Smooth muscle cell of the brain vasculature (primary cell): ENCODE measurements at places on chromosomes 1 and 21.

- no peak for DNase-seq
Observed at GRCh38 chr1:221548942-221549341, 192.9 kb downstream of the DUSP10 start.

DNA sequence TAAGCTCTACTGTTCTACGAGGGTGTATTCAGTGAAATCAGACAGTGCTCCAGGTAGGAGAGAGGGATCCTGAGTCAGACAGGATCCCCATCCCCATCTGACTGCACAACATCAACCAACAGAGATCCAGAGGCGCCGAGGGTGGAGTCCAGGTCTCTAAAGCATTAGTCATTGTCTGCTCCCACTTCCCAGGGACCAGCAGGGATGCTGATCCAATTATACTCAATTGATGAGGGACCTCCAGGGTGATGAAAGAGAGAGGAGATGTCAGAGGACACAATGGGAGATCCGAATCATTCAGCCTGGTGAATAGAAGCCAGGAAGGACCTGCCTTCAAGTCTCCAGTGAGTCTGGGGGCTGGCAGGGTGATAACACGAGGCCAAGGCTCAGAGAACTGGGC, 39.5 kb upstream of the STMN1 start:
- DNase-seq: no peak

GRCh38 chr1:76135835-76136234, 61.3 kb downstream of the ST6GALNAC3 start:
- no peak for DNase-seq

DNA sequence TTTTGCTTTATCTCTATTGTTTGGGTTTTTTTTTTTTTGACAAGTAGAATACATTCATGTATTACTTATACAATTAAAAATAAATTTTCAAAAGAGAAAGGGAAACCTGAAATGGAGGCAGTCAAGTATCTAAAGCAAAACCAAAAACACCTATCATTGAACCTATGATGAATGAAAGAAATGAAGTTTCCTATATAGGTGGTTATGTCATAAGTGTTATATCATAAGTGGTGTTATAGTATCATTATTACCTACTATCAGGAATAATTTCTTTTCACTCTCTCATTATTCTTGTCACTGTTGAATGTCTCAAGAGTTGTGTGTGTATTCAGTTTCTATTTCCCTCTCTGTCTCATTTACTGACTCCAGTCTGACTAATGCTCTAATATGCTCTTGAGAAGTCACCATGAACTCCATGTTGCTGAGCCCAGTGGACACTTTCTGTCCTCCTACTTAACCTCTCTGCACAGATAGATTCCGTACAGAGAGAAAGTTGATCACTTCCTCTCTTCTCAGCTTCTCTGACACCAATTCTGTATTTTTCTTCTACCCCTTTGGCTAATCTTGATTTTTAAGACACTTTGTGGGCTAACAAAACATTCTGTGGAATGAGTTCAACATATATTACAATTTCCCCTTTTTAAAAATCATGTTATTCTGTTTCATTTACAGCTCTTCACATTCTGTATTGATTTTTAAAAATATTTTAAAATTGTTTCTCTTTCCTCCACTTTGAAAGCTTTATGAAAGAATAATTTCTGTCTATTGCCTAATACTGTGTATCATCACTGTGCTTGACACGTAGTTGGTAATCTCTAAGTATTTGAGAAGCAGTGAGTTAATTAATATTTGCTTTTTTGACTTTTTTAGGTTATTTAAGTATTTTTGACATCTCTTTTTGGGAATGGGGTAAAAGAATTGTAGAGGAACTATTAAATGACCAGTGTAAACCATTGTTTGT, 50.1 kb downstream of the RASAL2 start:
- DNase-seq: no peak

- DNase-seq: no peak
Observed at GRCh38 chr1:221118176-221118937, 239.1 kb downstream of the HLX start.

GRCh38 chr1:222886878-222887351, 72.1 kb downstream of the DISP1 start:
- DNase-seq: no peak

- no peak for DNase-seq
Observed at GRCh38 chr1:241994171-241994570, 4.7 kb downstream of the MAP1LC3C start.

DNA sequence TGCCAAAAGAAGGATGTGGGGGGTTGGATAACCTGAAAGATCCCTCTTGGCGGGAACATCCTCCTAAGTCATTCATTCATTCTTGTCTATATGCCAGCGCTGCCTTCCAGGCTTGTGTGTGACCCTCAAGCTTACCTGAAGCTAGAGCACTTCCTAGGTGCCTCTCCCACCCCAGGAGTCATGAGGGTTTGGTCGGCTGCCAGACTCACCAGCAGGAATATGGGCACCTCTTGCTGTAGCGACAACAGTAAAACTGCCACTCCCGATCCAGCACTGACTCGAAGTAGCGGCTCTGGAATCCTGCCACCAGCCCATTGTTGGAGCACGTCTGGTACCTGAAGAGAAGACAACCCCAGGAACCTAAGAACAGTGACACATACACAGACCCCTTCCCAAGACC, 15.0 kb downstream of the DPT start:
- DNase-seq: no peak

DNA sequence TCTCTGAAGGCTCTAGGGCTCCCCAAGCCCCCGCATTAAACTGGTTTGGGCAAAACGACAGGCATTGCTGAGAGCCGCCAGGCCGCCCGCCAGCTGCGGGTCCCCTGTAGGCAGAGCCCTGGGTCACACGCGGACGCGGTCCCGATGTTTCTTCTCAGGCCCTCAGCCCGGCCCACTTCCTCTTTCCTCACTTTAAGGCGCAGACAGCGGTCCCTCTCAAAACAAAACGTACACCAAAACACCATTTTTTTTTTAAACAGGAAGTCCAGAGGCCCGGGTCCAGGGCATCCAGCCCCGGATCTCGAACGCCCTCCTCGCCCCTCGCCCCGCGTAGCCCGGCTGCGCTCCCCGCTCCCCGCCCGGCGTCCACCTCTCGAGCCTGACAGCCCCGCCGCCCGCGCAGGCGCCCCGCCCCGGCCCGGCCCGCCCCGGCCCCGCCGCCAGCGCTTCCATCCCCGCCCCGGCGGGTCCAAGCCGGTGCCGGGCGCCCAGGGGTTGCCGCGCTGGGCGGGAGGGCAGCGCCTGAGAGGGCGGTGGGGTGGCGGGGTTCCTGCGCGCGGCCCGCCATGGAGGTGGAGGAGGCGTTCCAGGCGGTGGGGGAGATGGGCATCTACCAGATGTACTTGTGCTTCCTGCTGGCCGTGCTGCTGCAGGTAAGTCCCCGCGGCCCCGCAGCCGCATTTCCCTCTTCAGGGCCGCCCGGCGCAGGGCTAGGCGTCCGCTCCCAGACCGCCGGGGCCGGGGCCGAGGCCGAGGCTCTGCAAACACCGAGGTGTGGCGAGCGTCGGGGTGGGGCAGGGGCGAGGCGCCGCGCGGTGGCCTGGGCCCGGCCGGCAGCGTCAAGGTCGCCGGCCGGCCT, at the start of gene SLC22A15:
TSS of gene SLC22A15 (plus strand) at position 452 of the 859 bp plus-strand sequence. CDS start at position 567, 115 bp downstream.
- peak; percentile 9 for DNase-seq

DNA sequence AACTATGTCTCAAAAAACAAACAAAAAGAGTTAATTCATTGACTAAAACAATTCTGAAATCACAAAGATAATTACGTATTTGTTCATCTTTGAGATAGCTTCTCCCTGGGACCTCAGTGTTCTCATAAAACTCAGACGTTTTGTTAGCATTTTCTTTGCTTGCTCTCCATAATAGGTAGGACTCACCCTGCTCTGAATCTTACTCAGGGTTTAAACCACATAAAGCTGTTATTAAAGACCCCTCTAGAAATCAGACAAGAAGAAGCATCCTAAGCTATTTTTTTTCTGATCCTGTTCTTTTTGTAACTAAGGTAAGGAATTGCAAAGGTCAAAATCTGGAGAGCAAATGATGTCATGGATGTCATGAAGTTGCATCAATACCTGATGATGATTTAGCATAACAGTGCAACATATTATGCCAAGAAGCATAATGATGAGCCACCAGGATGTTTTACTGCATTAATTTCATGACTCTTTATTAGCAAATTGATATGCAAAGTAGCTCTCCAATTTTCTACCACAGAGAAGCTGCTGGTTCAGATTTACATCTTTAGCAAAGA, 2.4 kb downstream of the FBXO42 start:
- no peak for DNase-seq

DNA sequence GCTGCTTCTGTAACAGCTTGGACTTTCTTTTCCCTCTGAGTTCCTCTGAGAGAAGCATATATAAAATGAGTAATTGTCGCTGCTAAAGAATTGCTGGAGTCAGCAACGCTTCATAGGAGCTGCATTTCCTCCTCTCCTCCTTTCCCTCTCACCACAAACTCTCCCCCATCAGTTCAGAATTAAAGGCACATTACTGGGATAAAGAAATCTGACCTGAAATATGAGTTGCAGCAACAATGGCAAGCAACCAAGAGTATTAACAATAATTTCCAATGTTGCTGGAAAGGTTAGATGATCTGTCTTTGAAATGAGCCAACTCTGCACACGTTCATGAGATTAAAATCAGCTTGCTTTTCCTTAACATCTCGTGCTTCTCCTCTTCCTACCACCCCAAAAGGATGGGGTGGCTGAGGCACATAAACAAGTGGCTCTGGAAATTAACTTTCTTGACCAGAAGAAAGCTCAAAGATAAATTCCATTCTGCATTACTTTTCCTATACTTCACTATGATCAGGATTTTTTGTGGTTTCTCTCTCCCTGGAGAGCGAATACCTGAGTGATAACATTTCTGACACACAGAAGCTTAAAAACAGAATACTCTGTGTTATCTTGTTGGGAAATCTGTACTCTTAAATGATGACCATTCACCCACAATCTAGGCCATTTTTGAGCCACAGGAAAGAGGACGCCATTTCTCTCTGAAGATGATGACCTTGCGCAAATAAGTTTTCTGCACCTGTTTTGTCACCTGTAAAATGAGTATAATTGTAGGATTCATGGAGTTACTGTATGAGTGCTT, 90.2 kb downstream of the TGFBR3 start:
- no peak for DNase-seq

DNA sequence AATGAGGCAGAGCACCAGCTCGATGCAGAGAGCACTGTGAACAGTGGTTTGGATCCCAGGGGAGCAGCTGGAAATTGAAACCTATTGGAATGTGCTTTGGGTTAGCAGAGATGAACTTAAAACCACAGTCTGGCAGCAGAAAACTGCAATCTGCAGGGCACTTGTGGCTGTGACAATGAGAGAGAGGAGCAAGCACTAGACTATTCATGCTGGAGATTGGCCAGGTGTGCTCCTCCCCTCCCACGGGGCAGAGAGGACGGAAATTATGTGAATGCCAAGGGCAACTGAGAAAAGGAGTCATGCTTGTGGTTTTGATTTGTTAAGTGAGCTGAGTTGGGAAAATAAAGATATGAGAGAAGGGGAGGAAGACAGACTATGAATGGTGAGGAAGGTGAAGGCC, 38.1 kb downstream of the HSD3B2 start:
- DNase-seq: no peak

- DNase-seq: no peak
Observed at GRCh38 chr1:196779093-196779492, 4.5 kb downstream of the CFHR3 start.

DNA sequence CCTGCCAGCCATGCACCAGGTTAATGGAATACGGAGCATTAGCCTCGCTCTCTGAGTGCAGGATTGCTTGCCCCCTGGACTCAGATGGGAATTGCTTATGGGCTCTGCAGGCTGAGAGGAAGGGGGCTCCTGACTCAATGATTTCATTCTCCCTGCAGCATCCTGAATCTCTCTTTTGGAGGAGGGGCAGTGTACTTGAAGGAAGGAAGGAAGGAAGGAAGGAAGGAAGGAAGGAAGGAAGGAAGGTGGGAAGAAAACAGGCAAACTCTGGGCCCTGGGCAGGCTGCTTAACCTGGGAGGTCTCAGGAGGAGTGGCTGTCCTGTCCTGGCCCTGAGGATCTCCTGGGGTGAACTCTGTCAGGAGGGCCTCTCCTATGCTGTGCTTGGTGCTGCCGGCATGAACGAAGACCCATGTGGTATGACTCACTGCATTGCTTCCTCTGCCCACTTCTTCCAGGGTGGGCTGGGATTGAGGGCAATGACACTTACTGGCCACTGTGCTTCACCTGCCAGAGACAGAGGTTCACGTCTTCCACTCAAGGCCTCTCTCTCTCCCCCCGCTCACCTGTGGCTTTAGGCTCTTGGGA, 257.1 kb upstream of the CSF3R start:
- DNase-seq: no peak

- no peak for DNase-seq
Observed at GRCh38 chr1:97042551-97042950, 321.0 kb downstream of the PTBP2 start.

DNA sequence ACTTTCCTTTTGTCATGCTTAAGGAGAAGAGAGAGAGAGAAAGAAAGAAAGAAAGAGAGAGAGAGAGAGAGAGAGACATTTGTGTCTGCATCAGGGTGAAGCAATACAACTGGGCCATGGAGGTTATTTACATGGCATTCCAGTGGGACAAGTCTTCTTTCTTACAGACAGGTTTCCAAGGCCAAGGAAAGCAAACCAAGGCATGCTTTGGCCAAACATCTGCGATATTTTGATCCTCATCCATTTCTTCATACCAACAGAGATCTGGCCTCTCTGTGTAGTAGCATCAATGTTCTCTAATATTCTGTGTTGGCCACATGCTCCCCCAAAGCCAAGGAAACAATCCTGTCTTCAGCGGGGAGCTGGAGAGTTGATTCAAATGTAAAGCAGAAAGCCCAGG, 292.1 kb downstream of the SETD4 start:
- DNase-seq: no peak
